ENCODE measurements at places on chromosomes 6 and 20.

DNA sequence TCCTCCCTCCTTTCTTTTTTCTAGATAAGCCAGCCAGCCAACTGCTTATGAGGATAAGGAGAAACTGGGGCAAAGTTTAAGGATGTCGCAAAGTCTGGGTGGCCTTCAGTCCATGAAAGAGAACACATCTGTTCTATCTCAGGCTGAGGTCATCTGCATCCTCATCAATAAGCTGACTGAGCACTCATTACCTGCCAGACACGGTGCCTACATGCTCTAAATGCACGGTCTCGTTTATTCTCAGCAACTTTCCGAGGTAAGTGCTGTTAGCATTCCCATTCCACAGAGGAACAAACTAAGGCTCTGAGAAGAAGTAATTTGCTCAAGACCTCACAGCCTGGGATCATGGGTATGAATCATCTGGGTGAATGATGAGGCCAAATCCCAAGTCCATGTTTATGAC, 133.1 kb downstream of the BCAS1 start:
- DNase-seq, result no peak

DNA sequence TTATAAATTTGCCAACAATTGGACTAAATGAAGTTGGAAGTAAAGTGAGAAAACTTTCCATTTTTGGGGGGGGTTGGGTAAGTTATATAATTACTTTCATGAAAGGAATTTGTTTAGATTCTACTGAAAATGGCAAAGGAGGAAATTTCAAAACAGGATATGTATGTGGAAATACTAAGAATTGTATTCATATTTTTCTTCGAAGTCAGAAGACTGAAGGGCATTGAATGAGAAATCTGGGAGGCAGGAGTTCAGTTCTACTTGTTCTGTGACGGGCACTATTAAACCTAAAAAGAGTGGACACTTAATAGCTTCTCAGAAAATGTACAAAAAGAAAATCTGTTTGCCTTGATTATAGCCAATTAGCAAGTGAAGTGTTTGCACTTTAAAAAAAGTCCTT, 114.7 kb downstream of the PRIM2 start:
- DNase-seq, result no peak

- DNase-seq, result no peak
Observed at GRCh38 chr6:36933102-36933501, 21.4 kb upstream of the PI16 start.

- DNase-seq, result no peak
Observed at GRCh38 chr6:19102936-19103335, 715.8 kb downstream of the RNF144B start.

GRCh38 chr20:10682939-10683338, 9.1 kb upstream of the JAG1 start:
- DNase-seq, result no peak

GRCh38 chr6:88920774-88921733, 42.4 kb downstream of the RNGTT start:
- no peak for DNase-seq

DNA sequence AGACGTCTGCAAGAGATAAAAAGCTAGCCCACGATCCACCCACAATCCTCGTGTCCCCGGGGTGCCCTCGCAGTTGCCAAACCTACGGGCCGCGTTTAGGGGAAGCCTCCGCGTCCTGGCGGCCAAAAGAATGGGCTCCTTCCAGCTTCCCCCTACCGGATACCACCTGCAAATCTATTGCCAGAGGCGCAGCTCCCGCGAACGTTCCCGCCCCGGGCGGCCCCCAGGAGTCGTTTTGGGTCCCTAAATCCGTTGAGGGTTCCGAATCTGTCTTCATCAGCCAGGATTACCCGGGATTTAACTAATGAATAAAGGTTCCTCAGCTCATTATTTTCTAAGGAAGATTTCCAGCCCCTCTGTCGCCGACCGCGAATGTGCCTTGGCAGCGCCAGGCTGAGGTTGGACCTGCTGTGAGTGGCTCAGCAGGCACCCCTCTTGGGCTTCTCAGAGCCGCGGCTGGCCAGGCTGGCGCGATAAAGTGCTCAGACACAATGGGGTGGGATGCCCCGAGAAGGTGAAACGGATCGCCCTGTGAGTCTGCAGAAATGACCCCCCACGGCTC, 2.8 kb upstream of the VSX1 start:
- no peak for DNase-seq

DNA sequence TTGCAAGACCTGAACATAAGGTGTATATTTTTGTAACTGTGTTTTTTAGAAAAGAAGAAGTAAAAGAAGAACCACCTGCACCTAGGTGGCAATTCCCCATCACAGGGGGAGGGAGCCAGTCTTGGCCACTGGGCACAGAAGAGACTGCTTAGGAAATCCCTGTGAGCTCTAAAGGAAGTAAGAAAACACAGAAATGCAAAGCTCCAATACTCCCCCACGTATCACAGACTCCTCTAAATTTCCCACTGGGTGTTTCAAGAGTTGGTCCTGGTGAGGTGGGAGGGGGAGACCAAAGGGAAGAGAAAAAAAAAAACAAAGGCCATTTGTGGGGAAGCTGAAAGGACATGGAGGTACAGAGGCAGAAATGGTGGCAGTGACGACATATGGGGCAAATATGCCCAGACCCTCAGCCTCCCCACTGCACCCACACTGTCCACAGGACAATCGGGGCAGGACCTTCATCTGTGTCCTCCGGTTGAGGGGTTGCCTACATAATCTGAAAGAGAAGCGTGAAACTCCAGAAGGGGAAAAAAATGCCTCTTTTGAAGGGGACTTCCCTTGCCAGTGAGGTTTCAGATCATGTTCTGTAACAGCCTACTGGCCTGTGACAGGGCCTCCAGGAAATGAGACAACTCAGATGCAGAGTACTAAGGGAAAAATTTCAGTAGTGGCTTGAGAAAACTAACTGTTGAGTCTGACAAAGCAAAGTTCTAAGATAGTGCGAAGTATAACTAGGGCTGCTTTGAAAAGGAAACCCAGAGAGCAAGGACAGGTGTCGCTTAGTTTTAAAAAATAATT, 226.2 kb upstream of the MARCKS start:
- DNase-seq, result no peak

DNA sequence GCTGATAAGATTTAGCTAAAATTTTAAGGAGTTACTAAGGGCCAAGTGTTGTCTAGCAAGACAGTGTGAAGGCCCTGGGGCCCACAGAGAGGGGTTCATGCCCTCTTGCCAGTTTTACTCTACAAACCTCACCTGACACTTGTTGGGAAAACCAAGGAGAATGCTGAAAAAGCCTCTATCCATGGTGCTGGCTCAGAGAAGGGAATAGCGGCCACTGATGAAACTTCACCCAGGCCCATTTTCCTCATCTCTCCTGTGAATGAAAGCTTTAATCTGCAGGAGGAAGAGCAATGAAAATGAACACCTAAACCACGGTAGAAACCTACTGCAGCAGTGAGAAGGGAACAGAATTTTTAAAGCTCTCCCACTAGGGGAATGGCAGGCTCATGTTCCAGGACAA, 317.3 kb upstream of the CNR1 start:
- DNase-seq, result no peak

- no peak for DNase-seq
Observed at GRCh38 chr20:24654425-24654824, 185.0 kb downstream of the SYNDIG1 start.

DNA sequence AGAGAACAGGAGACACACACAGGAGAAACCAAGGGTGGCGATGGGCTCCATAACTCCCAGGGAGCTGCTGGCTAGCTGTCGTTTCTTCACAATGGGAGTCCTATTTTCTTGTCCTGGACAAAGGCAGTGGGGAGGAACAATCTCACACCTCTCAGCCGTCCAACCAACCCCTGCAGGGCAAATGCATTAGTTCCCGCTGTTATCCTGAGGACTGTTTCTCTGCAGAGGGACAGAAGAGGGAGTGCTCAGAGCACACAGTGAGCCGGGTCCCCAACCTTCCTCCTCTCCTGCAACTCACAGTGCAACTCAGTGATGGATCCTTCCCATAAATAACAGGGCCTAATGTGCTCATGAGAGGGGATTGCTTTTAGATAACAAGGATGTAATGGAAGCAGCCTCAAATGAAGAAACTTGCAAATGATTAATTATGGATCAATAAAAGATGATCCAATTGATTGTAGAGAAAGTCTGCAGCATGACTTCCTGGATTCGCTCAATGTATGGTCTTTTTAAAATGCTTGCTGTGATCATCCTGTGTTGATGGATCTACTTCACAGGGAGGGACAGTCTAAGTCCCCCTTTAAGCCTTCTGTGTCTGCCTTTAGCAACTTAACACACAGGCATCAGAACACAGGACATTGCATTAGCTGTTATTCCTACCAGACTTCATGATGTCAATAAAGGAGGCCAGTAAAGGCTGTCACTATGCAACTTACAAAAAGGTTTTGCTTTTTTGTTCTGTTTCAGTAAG, 453.4 kb upstream of the AGPAT4 start:
- DNase-seq, result no peak

DNA sequence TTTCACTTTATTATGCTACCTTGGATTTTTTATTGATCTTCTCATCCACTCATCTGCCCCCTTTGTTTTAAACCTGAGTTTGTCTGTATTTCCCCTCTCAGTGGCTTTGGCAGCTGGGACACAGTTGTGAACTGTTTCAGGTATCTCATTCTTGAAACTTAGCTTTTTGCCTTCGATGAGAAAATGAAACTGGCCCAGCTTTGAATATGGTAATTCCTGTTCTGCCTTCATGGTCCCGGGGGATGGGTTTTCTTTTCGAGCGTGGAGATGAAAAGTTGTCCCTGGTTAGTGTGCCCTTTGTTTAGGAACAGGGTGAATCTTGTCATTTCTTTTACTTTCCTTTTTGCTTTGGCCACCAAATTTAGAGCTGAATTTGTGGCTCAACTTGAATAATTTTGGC, 25.6 kb downstream of the DHX35 start:
- no peak for DNase-seq

- no peak for DNase-seq
Observed at GRCh38 chr6:26472549-26473290, 15.0 kb downstream of the BTN2A1 start.

DNA sequence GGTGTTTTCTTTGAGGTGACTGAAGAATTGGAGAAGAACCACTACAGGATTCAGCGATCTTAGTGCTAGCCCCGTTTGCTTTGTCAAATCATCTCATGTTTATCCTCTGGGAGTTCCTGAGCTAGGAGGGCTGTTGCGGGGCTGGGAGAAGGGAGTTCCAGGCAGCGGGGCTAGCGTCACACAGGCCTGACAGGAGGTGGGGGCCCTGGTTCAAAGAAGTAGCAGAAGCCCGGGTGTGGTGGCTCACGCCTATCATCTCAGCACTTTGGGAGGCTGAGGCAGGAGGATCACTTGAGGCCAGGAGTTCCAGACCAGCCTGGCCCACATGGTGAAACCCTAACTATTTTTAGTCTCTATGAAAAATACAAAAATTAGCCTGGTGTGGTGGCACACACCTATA, 33.2 kb upstream of the SULF2 start:
- DNase-seq, result no peak

GRCh38 chr6:13776602-13777001, 37.8 kb downstream of the MCUR1 start:
- DNase-seq, result no peak

GRCh38 chr6:62645274-62645673, 359.2 kb upstream of the KHDRBS2 start:
- DNase-seq, result no peak

- DNase-seq, result no peak
Observed at GRCh38 chr20:62835931-62836861, 19.3 kb downstream of the COL9A3 start.

GRCh38 chr20:11394145-11394833, 523.4 kb upstream of the BTBD3 start:
- DNase-seq, result no peak

GRCh38 chr20:63433351-63433750, 39.1 kb downstream of the KCNQ2 start:
- DNase-seq, result no peak

- no peak for DNase-seq
Observed at GRCh38 chr20:41138475-41139226, 1.3 kb downstream of the PLCG1 start.

- DNase-seq, result no peak
Observed at GRCh38 chr6:118334634-118335033, 213.5 kb upstream of the PLN start.

DNA sequence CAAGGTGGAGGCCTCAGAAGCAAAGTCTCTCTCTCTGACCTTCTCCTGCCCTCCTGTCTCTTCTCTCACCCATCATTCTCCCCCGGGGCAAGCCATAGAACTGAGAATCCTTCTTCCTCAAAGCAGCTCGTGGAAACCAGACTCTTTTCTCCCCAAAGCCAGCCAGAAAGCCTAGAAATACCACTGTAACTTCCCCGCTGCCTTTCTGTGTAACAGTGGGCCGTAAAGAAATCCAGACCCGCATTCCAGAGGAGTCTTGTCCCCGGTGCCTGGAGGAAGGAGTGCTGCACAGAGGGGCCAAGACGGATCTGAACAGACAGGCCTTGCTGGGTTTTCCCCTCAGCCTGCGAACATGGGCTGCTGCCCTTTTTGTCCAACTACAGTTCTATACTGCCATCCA, 977 bp upstream of the SLC22A2 start:
- DNase-seq, result no peak

DNA sequence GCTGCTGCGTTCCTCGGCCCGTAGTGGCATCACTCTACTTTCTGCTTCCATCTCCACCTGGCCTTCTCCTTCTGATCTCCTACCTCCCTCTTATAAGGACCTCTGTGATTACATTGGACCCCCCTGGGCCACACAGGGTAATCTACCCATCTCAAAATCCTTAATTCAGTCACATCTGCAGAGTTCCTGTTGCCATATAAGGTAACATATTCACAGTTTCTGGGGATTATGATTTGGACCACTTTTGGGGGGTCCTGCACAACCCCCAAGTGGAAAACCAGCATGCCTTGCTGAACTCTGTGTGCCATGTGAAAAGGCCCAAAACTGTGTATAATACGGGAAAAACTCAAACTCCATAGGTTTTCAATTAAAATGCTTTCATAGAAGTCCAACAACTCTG, 51.1 kb downstream of the LY86 start:
- no peak for DNase-seq

GRCh38 chr6:97427648-97428047, 144.6 kb upstream of the MMS22L start:
- DNase-seq, result no peak

GRCh38 chr6:87971605-87972262, 75.9 kb upstream of the SPACA1 start:
- no peak for DNase-seq

GRCh38 chr6:14966906-14967711, 278.8 kb upstream of the JARID2 start:
- DNase-seq, result no peak
